Activated CD4-positive, alpha-beta memory T cell treated with anti-CD3 and anti-CD28 coated beads, Interleukin-2, amount 10 ng/mL, durations not matched to agents 7 days and 5 days (primary cell): ENCODE measurements at places on chromosomes 1 and 21. TPM values are rescaled to one million over a fixed set of nuclear protein-coding genes. Genes with fewer than 3 reads are reported as not detected.

KIRREL1 gene
- total RNA-seq: not detected

LYST gene
- 34.4 TPM for total RNA-seq

BRINP3 gene
- not detected for total RNA-seq

PACC1 gene
- total RNA-seq: 11.4 TPM

DNA sequence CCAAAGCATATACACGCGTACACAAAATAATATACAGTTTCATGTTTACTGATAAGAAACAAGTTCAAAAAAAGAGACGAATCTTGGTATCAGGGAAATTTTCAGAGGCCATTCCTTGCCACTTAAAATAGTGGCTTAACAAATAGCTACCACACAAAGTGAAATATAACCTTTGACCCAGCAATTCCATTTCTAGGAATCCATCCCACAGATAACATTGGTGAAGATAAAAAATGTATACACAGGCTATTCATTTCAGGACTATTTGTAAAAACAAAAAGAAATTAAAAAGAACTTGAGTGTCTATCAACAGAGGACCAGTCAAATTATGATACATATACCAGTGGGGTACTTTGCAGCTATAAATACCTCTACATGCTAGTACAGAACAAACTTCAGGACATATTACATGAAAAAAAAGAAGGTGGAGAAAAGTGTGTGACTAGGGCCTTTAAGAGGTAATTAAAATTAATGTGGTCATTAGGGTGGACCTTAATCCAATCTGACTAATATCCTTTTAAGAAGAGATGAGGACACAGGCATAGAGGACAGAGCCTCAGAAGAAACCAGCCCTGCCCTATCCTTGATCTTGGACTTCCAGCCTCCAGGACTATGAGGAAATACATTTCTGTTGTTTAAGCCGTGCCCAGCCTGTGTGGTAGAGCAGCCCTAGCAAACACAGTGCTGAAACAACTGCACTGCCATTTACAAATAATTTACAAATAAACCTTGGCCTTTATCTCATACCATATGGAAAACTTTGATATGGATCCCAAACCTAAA is 7.8 kb downstream of the UBE2G2 start:
- DNase-seq: no peak

GRCh38 chr1:71660411-71660810 is 579.6 kb upstream of the ZRANB2 start:
- no peak for DNase-seq

GRCh38 chr1:230768903-230769570 is 21.8 kb downstream of the CAPN9 start:
- no peak for DNase-seq

- no peak for DNase-seq
Measured at GRCh38 chr1:70211541-70211940, 6.2 kb upstream of the LRRC40 start.

GRCh38 chr1:155080312-155081228 is 1.9 kb downstream of the EFNA3 start:
- no peak for DNase-seq

DNA sequence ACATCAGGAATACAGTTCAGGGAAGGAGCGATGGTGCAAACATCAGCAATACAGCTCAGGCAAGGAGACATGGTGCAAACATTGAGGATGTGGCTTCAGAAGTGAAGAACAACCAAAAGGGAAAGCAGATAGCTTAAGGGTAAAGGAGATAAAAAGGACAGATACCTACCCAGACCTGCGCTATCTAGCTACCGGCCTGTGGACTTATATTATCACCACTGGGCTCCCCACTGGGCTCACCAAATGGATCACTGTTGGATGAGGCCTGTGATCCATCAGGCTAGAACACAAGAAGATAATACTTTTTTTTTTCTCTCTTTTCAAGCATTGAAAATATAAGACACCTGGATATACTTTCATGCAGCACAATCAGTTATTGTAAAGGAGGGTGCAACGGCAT is 44.7 kb upstream of the C8B start:
- DNase-seq: no peak
